ENCODE measurements at places on chromosomes 4 and X.

- DNase-seq, result no peak
Observed at GRCh38 chr4:126267689-126268088, 952.9 kb downstream of the FAT4 start.

- peak; percentile 6 for DNase-seq
Observed at GRCh38 chrX:39652336-39652735, 445.4 kb downstream of the BCOR start.

- no peak for DNase-seq
Observed at GRCh38 chr4:166594326-166594946, 639.9 kb downstream of the SPOCK3 start.

GRCh38 chr4:109164011-109164410, 138.4 kb downstream of the COL25A1 start:
- no peak for DNase-seq

DNA sequence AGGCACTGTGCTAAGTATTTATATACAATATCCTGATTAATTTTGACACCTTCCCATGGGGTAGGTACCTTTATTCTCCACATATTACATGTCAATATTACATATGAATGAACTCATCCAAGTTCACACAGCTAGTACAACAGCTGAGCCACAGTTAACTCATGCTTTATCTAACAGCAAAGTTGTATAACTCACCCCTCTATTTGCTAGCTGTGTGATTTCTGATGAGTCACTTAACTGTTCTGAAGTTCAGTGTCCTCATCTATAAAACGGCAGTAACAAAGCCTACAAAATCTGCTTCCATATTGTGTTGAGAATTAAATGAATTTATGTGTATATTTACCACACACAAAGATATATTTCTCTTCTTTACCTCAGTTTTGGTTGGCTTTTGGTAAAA, 48.2 kb upstream of the KDR start:
- no peak for DNase-seq
